ENCODE measurements at places on chromosomes 16 and 17.

GRCh38 chr16:88746506-88746905 is 38.5 kb downstream of the PIEZO1 start:
- no peak for DNase-seq

DNA sequence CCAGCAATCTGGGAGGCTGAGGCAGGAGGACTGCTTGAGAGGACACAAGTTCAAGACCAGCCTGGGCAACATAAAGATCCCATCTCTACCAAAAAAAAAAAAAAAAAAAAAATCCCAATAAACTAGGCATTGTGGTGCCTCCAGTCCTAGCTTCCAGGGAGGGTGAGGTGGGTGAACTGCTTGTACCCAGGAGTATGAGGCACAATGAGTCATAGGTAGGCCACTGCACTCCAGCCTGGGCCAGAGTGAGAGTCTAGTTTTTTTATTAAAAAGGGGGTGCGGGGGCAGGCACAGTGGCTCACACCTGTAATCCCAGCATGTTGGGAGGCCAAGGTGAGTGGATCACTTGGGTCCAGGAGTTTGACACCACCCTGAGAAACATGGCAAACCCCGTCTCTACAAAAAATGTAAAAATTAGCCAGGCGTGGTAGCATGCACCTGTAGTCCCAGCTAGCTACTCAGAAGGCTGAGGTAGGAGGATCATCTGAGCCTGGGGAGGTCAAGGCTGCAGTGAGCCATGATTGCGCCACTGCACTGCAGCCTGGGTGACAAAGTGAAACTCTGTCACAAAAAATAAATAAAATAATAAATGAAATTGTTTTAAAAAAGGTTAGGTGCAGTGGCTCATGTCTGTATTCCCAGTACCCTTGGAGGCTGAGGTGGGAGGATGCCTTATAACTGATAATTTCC is 7.8 kb upstream of the CHST6 start:
- DNase-seq: no peak

- DNase-seq: no peak
These were observed 825 bp downstream of the HEATR6 start for GRCh38 chr17:60077672-60078519.

- no peak for DNase-seq
These were observed 36.5 kb downstream of the GSG1L start for GRCh38 chr16:28027055-28027454.

- DNase-seq: no peak
These were observed 10.7 kb downstream of the AANAT start for GRCh38 chr17:76478097-76478496.

DNA sequence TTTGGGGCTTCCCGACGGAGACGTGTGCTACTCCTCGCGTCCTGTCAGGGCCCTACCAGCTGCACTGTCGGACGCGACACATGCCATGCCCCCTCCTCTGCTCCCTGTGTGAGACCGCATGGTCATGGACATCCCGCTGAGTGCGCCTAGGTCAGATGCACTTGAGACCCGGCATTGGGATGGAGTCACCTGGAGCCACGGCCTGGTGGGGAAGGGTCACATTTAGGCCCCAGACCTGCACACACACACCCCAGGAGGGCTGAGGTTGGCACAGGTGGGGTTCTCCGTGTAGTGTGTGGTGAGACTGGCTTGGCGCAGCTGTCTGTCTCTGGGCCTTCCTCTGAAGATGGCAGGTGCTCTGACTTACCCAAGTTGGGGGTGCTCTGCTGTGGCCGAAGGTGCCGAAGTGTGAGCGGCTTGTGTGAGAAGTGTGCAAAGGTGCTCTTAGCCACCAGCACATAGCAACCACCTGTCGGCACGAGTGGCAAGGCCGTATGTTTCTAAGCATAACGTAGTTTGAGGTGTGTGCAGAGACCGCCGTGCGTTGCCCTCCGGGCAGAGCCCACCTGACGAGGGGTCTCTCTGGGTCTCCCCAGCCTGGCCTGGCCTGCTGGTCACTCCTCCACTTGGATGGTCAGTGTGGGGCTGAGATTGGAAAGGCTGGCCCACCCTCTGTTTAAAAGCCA is 108.6 kb downstream of the BANP start:
- no peak for DNase-seq

GRCh38 chr16:84764970-84765369 is 54.8 kb upstream of the CRISPLD2 start:
- DNase-seq: no peak

GRCh38 chr17:77569846-77570564 is 388.5 kb upstream of the TNRC6C start:
- DNase-seq: no peak

Data from left colon (tissue), 2 donors.